ENCODE measurements at places on chromosomes 2 and 18.
A peak's percentile ranks its signal among the peaks of the same experiment; 100 is the strongest.

GRCh38 chr2:137262594-137262993 lies 497.2 kb downstream of the THSD7B start:
- no peak for DNase-seq

DNA sequence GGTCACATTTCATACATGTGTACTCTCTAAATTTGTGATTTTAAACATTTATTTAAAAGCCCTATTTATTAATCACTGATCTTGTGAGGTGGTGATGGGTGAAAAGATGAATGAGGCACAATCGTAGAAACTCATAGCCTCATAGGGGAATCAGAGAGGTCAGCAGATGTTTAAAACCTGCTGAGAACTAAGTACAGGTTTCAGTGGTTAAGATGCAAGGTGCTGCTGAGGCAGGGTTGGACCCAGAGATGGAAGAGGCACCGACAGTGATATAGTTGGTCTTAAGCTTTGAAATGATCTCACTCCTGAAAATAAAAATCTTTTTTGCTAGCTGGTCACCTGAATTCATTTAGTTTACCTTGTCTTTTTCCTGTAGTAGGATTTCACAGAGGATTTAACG lies 49.6 kb downstream of the LINC00305 start:
- DNase-seq, result no peak

DNA sequence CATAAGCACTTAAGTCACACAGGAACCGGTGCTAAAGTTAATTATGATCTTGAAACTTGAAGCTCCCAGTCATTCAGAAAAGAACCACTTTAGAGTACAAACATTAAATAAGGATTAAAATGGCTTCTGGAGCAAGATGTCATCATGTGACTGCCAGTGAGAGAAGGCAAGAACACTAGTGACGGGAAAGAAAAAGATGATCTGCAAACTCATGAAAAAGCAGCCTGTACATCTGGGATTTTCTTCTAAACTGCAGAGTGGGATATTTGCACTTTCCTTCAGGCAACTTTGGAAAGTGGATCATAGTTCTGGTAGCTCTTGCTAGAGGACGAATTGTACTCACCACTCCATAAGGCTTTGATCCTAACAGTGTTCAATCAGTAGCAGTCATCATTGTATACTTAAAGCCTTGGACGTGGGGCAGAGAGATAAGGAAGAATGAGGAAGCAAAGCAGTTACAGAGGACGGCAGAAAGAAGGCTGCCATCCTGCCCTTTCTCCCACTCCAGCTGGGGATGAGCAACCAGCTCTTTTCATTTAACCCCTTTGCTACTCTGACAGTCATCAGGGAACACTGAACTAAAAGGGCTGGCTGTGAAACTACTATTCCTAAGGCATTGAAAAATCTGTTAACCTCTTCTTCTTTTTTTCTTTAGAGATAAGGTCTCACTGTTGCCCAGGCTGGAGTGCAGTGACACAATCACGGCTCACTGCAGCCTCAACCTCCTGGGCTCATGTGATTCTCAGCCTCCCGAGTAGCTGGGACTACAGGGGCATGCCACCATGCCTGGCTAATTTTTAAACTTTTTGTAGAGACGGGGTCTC lies 18.1 kb downstream of the ABHD3 start:
- peak; percentile 81 for DNase-seq

- DNase-seq, result no peak
Measured at GRCh38 chr2:12733846-12734245, 17.1 kb downstream of the TRIB2 start.

- DNase-seq, result no peak
Measured at GRCh38 chr2:158667586-158667985, 127.5 kb upstream of the DAPL1 start.

GRCh38 chr2:5594249-5594695 lies 97.9 kb upstream of the SOX11 start:
- no peak for DNase-seq

GRCh38 chr2:125169022-125169763 lies 1144.1 kb downstream of the CNTNAP5 start:
- no peak for DNase-seq

DNA sequence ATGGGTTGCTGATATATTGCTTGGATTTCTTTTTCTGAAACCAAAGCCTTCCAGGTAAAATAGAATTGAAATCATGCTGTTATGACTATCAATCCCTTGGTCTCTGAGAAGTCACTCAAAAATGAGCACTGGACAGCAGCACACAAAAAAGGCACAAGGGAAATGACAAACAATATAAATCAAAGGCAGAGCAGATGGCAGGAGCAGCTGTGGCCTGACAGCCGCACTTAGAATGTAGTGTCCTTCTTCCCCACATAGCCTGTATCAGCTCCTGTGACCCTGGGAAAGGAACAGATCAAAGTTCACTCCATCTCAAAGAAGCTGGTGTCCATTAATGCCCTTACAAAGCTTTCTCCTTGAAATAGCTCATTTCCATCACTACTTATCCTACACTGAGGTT lies 326.7 kb downstream of the SUCLG1 start:
- DNase-seq, result no peak

GRCh38 chr2:60536746-60537145 lies 16.7 kb downstream of the BCL11A start:
- no peak for DNase-seq

GRCh38 chr2:18674309-18674708 lies 84.9 kb upstream of the NT5C1B start:
- DNase-seq, result no peak

DNA sequence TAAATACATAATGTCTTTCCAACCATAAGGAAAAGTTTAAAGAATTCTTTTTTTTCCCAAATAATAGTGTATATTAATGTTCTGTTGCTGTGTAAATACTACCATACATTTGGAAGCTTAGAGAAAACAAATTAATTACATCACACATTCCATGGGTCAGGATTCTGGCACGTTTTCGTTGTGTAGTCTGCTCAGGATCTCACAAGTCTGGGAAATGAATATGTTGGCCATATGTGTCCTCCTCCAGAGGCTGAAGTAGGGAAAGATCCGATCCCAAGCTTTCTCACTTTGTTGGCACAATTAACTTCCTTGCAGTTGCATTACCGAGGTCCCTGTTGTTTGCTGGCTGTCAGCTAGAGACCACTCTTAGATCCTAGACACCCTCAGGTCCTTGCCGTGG lies 83.9 kb downstream of the RPRM start:
- no peak for DNase-seq

DNA sequence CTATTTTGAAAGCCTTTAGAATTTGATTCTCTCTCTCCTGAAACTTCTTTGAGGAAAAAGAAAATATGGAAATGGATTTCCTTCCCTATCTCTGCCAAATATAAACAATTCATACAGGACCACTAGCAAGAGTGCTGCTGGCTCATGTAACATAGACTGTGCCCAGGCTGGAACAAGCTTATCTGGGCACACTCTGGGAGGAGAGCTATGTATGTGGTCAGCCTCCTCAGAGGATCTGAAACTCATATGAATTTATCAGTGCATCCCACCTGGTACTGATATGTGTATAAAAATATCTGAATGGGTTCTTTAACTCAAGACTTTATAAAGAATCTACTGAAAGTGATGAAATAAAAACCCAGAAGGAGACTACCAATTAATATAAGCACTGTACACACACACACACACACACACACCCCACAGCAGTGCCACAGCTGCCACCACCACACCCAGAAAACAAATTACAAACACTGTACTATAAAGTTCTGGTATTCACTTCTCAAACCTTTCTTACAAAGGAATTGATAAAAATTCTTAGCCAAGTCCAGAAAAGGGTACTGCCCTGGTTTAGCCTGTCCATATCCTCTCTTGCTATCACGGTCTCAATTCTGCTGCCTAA lies 115.6 kb downstream of the IRS1 start:
- DNase-seq, result no peak

- DNase-seq, result no peak
Measured at GRCh38 chr2:98485453-98485755, 40.7 kb downstream of the INPP4A start.
